ENCODE measurements at places on chromosomes 4 and X.

DNA sequence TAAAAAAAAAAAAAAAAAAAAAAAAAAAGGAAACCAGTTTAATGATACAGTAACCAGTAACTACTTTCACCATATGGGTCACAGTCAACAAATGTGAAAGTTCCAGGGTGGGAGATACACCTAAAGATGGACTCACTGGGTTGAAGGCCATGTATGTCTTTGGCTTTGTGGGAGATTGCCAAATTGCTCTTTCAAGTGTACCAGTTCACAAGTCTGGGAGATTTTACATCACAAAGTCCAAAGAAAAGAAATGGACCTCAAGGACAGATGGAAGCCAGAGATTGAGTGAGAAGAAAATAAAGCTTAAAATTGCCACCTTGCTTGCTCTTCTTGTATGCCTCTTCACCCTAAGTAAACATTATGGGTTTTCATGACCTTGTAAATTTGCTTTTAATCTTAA lies 65.3 kb downstream of the NHS start:
- no peak overlapping the region for H3K27ac ChIP-seq
- H3K4me3 ChIP-seq, result no peak overlapping the region
- H3K27me3 ChIP-seq, result no peaks in the 10 kb centered on the region
- DNase-seq, result no peak
- no peaks in the 10 kb centered on the region for H3K4me1 ChIP-seq

DNA sequence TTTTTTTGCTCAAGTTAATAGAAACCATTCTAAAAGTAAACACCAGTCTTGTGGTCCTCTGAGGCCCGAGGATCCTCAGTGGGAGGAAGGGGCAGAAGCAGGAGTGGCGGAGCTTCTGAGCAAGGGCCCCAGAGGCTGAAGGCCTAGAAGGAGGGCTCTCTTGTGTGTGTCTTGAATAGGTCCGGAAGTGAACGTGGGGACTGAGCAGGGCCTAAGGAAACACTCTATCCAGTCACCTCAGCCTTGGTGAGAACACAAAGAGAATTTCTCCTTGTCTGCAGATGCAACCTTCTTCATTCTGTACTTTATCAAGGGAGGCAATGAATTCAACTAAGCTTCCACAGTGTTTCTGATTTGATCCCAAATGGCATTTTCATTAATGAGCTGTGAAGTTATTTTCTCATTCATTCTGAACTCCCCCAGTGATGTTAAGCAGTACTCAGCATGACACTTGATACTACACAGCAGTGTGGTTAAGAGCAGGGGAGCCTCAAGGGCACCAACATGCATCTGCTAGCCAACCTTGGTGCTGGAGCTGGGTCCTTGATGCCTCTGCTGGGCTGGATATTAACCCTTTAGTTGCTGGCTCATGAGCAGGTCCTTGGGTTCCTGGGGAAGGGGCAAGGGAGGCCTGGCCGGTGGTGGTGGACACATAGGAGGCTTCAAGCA lies 64.7 kb downstream of the RBM47 start:
- H3K4me3 ChIP-seq, result no peak overlapping the region
- no peak for DNase-seq
- H3K4me1 ChIP-seq, result peaks cover 55% of the 10 kb centered on the region

GRCh38 chr4:147340111-147340510 lies 140.8 kb upstream of the EDNRA start:
- no peaks in the 10 kb centered on the region for H3K36me3 ChIP-seq
- DNase-seq, result no peak
- no peaks in the 10 kb centered on the region for H3K27me3 ChIP-seq
- H3K4me1 ChIP-seq, result no peaks in the 10 kb centered on the region
- H3K4me3 ChIP-seq, result no peak overlapping the region
- no peak overlapping the region for H3K27ac ChIP-seq

DNA sequence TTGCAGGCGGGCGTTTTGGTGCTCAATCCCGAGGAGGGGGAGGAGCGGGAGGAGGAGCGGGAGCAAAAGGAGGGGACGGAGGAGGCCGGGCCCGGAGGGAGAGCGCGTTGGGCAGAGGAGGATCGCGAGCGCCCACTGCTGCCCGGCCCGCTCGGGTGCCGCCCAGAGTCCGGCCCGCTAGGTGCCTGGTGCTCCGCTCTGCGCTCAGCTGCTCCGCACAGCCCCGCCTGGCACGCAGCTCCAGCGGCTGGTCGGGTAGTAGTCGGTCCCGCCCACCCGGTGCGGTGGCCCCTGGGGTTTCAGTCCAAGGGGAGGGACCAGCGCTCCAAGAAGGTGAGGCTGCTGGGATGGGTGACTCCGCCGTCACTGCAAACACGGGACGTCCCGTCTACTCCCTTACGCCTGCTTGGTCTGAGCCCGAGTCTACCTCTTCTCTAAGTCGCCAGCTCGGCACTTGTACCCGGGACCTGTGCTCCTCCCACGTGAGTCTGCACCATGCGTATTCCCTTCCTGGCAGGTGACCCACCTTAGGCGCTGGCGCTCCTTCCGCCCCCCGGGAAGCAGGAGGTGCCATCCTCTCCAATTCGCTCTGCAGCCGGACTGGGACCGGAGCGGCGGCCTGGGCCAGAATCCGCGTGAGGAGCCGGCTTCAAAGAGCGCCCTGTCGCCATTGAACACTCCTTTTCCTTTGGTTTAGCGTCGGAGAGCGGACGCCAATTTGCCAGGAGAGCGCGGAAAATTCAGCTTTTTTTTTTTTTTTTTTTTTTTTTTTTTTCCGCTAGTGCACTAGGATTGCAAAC lies 405 bp upstream of the HS3ST1 start:
- peak overlapping the region; percentile 75 for H3K4me3 ChIP-seq
- H3K27ac ChIP-seq, result peak overlapping the region; percentile 39
- peak; percentile 80 for DNase-seq
- peaks cover 17% of the 10 kb centered on the region for H3K4me1 ChIP-seq
- H3K27me3 ChIP-seq, result peaks cover 24% of the 10 kb centered on the region

GRCh38 chrX:47915886-47916493 lies 79.3 kb downstream of the ZNF81 start:
- H3K4me1 ChIP-seq, result no peaks in the 10 kb centered on the region
- no peak overlapping the region for H3K4me3 ChIP-seq
- H3K27me3 ChIP-seq, result no peaks in the 10 kb centered on the region
- H3K27ac ChIP-seq, result no peak overlapping the region

- H3K36me3 ChIP-seq, result no peaks in the 10 kb centered on the region
- peak overlapping the region; percentile 94 for H3K27ac ChIP-seq
- H3K4me1 ChIP-seq, result no peaks in the 10 kb centered on the region
- peak overlapping the region; percentile 72 for H3K4me3 ChIP-seq
- no peak for DNase-seq
Measured at GRCh38 chrX:101931136-101931487, 715 bp downstream of the ZMAT1 start.

- H3K36me3 ChIP-seq, result no peaks in the 10 kb centered on the region
- no peak overlapping the region for H3K4me3 ChIP-seq
- no peaks in the 10 kb centered on the region for H3K27me3 ChIP-seq
- no peak overlapping the region for H3K27ac ChIP-seq
- no peak for DNase-seq
Measured at GRCh38 chr4:4637710-4638109, 95.9 kb upstream of the STX18 start.

DNA sequence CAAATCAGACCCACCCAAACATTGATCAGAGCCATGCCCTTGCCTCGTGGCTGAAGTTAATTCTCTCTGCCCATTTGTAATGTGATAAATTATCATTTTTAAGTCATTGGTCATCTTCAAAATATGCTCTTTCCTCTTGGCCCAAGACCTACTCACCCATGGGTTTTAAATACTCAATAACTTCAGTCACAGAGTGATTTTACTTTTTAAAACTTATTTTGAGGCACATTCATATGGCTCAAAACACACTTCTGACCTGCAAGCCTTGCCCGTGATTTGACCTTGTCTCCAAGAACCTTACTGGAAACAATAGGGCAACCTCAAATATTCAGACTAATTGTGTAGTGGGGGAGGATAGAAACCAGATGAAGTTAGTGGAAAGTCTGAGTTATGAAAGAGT lies 176.2 kb upstream of the LNX1 start:
- H3K27ac ChIP-seq, result no peak overlapping the region
- no peaks in the 10 kb centered on the region for H3K36me3 ChIP-seq
- no peaks in the 10 kb centered on the region for H3K4me1 ChIP-seq
- DNase-seq, result no peak

- peaks cover 6% of the 10 kb centered on the region for H3K27me3 ChIP-seq
- H3K4me3 ChIP-seq, result no peak overlapping the region
- H3K36me3 ChIP-seq, result no peaks in the 10 kb centered on the region
- no peak overlapping the region for H3K27ac ChIP-seq
- peak; percentile 50 for DNase-seq
Measured at GRCh38 chr4:184163813-184164212, 53.9 kb downstream of the ENPP6 start.

DNA sequence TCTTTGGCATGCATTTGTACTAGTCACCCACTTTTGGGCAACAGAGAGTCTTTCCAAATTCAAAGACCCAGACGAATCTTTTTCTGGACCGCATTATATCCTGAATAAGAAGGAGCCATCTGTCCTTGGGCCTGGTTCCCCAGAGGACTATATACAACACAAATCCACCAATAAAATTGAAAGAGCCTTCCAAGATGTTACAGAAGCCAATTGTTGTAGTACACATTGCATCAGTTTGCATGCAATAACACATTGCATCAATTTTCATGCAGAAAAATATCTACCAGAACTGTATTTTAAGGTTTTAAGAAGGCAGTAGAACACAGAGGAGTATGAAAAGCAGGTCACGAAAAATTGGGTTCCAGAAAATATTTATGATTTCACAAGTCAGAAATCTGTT lies 203.2 kb downstream of the HTR2C start:
- no peaks in the 10 kb centered on the region for H3K36me3 ChIP-seq
- H3K27ac ChIP-seq, result no peak overlapping the region
- no peaks in the 10 kb centered on the region for H3K27me3 ChIP-seq
- H3K4me1 ChIP-seq, result no peaks in the 10 kb centered on the region
- H3K4me3 ChIP-seq, result no peak overlapping the region

- H3K27me3 ChIP-seq, result no peaks in the 10 kb centered on the region
- DNase-seq, result no peak
- no peak overlapping the region for H3K27ac ChIP-seq
- H3K4me1 ChIP-seq, result no peaks in the 10 kb centered on the region
Measured at GRCh38 chrX:51182545-51182944, 150.1 kb upstream of the NUDT10 start.

- peak overlapping the region; percentile 98 for H3K27ac ChIP-seq
- H3K36me3 ChIP-seq, result no peaks in the 10 kb centered on the region
- H3K4me3 ChIP-seq, result peak overlapping the region; percentile 89
Measured at GRCh38 chrX:40734971-40735324, 394 bp downstream of the MED14 start.

DNA sequence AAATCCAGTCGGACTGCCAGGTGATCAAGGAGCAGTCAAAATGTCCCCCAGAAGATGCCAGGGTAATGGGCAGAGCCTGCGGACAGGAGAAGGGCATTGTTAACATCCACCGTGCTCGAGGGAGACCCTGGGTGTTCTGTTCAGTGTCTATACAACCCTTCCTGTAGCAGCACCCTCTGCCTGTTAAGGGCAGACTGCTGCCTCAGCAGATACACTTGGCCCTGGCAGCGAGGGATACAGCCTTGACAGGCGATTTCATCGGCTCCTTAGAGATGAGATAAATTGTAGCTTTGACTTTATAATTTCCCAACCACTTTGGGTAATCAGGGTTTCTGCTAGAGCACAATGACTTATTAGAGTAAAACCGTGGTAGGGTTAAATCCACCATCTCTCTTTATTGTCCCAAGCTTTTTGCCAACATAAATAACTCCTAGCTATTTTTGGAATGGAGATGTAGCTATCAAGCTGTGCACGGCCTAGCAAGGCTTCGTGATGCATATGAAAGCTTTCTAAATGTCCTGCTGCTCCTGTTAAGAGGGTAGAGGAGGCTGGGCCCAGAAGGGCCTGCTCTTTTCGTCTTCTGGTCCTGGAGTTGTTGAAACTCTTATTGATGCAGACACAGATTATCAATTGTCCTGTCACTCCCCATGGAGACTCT lies 195.9 kb downstream of the CPEB2 start:
- H3K27me3 ChIP-seq, result no peaks in the 10 kb centered on the region
- H3K27ac ChIP-seq, result no peak overlapping the region
- H3K36me3 ChIP-seq, result no peaks in the 10 kb centered on the region
- no peaks in the 10 kb centered on the region for H3K4me1 ChIP-seq
- no peak overlapping the region for H3K4me3 ChIP-seq

GRCh38 chr4:55503169-55503568 lies 43.5 kb downstream of the CLOCK start:
- H3K27me3 ChIP-seq, result no peaks in the 10 kb centered on the region
- no peaks in the 10 kb centered on the region for H3K4me1 ChIP-seq
- H3K27ac ChIP-seq, result no peak overlapping the region
- H3K4me3 ChIP-seq, result no peak overlapping the region

GRCh38 chr4:80875642-80876041 lies 154.9 kb upstream of the BMP3 start:
- no peak for DNase-seq
- no peak overlapping the region for H3K4me3 ChIP-seq
- H3K27me3 ChIP-seq, result no peaks in the 10 kb centered on the region
- no peaks in the 10 kb centered on the region for H3K4me1 ChIP-seq

GRCh38 chr4:176217510-176217909 lies 22.1 kb upstream of the SPATA4 start:
- no peaks in the 10 kb centered on the region for H3K4me1 ChIP-seq
- H3K36me3 ChIP-seq, result no peaks in the 10 kb centered on the region
- H3K4me3 ChIP-seq, result no peak overlapping the region
- H3K27ac ChIP-seq, result no peak overlapping the region
- no peak for DNase-seq
- H3K27me3 ChIP-seq, result no peaks in the 10 kb centered on the region

- H3K4me1 ChIP-seq, result no peaks in the 10 kb centered on the region
- H3K27me3 ChIP-seq, result peaks cover 3% of the 10 kb centered on the region
- H3K27ac ChIP-seq, result no peak overlapping the region
- no peak overlapping the region for H3K4me3 ChIP-seq
- no peak for DNase-seq
Measured at GRCh38 chr4:5412296-5412695, 296.1 kb downstream of the EVC2 start.

GRCh38 chr4:169236873-169237626 lies 33.7 kb downstream of the SH3RF1 start:
- H3K4me3 ChIP-seq, result no peak overlapping the region
- no peaks in the 10 kb centered on the region for H3K27me3 ChIP-seq
- H3K27ac ChIP-seq, result no peak overlapping the region
- no peaks in the 10 kb centered on the region for H3K36me3 ChIP-seq

DNA sequence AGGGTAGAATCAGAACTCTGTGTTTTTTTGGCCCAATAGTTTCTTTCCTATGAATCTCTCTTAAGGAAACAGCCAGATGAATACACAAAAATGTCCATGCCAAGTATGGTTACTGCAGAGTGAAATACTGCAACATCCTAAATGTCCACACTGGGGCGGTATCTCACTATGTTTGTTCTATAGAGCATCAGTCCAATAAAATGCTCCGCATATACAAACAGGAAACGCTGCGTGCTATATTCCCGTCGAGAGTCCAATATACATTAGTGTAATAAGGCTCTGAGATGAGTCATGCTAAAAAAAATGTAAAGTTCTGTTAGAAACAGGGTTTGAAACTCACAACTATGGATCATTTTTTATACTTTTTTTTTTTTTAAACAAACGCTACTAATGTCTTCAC lies 72.9 kb upstream of the ENOX2 start:
- no peaks in the 10 kb centered on the region for H3K27me3 ChIP-seq
- H3K4me3 ChIP-seq, result no peak overlapping the region
- no peak for DNase-seq
- no peaks in the 10 kb centered on the region for H3K4me1 ChIP-seq
- H3K36me3 ChIP-seq, result no peaks in the 10 kb centered on the region
- H3K27ac ChIP-seq, result no peak overlapping the region

GRCh38 chr4:57103051-57103450 lies 7.1 kb downstream of the IGFBP7 start:
- H3K27ac ChIP-seq, result peak overlapping the region; percentile 96
- H3K27me3 ChIP-seq, result no peaks in the 10 kb centered on the region
- H3K4me3 ChIP-seq, result no peak overlapping the region
- H3K36me3 ChIP-seq, result no peaks in the 10 kb centered on the region
- H3K4me1 ChIP-seq, result peaks cover 32% of the 10 kb centered on the region
- peak; percentile 63 for DNase-seq
